Mesothelial cell of epicardium (in vitro differentiated cells): ENCODE measurements at places on chromosomes 6 and 20. TPM values are rescaled to one million over a fixed set of nuclear protein-coding genes. Genes with fewer than 3 reads are reported as not detected.

Gene AVP
- total RNA-seq, result not detected in 3 replicates

GRCh38 chr20:35767683-35768481 is 3.9 kb upstream of the PHF20 start:
- H3K27me3 ChIP-seq, result no peaks in the 10 kb centered on the region
- peaks cover 23% of the 10 kb centered on the region for H3K4me1 ChIP-seq
- peak overlapping the region; percentile 87 for H3K27ac ChIP-seq

- no peak overlapping the region for H3K4me3 ChIP-seq
- no peaks in the 10 kb centered on the region for H3K27me3 ChIP-seq
- no peak for DNase-seq
- H3K36me3 ChIP-seq, result no peaks in the 10 kb centered on the region
- H3K27ac ChIP-seq, result no peak overlapping the region
Observed at GRCh38 chr20:38222923-38223742, 37.4 kb downstream of the KIAA1755 start.

Gene ISM1
- 5.0 to 6.0 TPM (median 5.6 TPM) in 3 replicates for total RNA-seq

- no peak overlapping the region for H3K4me3 ChIP-seq
- H3K27me3 ChIP-seq, result no peaks in the 10 kb centered on the region
- H3K4me1 ChIP-seq, result no peaks in the 10 kb centered on the region
- H3K27ac ChIP-seq, result no peak overlapping the region
- no peaks in the 10 kb centered on the region for H3K36me3 ChIP-seq
Observed at GRCh38 chr6:4178737-4179333, 43.5 kb upstream of the ECI2 start.

Gene PLEKHG1
- total RNA-seq, result 65.7 to 69.4 TPM (median 69.3 TPM) in 3 replicates

DNA sequence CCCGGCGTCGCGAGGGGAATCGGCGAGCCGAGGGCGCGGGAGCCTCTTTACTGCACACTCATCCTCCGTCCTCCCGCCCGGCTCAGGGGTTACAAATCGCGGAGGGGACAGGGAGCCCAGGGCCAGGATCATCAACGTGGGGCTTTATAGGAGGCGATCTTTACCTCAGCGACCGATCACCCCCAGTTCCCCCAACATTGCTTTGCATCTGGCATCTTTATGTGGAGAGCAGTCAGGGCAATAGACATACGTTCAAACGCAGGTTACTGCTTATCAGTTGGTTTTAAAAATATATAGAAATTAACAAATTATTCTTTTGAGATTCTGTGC is 634 bp downstream of the HSF2 start:
- peaks cover 35% of the 10 kb centered on the region for H3K4me1 ChIP-seq
- H3K27ac ChIP-seq, result peak overlapping the region; percentile 98
- no peaks in the 10 kb centered on the region for H3K36me3 ChIP-seq
- no peak for DNase-seq
- peak overlapping the region; percentile 97 for H3K4me3 ChIP-seq

GRCh38 chr6:74000666-74001490 is 304.9 kb downstream of the CD109 start:
- H3K36me3 ChIP-seq, result no peaks in the 10 kb centered on the region
- H3K27me3 ChIP-seq, result no peaks in the 10 kb centered on the region
- no peak for DNase-seq
- no peak overlapping the region for H3K4me3 ChIP-seq
- H3K4me1 ChIP-seq, result no peaks in the 10 kb centered on the region

DNA sequence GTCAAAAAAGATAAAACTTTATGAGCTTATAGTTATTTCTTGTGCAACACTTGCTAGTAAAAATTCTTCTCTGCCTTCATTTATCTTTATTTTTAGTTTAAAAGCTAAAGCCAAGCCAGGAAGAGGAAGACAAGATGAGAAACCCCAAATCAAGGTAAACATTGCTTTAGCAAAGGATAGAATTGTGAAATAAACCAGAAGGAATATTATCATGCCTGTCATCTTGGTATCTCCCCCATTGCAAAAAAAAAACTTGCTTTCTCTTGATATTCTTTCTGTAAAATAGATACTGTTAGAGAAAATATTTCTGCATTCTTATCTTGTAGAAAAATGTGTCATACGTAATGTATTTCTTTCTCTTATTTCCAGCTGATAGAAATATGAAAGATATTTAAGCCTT is 432.8 kb downstream of the GJA1 start:
- no peak for DNase-seq
- peak overlapping the region; percentile 80 for H3K27ac ChIP-seq
- peaks cover 8% of the 10 kb centered on the region for H3K36me3 ChIP-seq
- no peak overlapping the region for H3K4me3 ChIP-seq

DNA sequence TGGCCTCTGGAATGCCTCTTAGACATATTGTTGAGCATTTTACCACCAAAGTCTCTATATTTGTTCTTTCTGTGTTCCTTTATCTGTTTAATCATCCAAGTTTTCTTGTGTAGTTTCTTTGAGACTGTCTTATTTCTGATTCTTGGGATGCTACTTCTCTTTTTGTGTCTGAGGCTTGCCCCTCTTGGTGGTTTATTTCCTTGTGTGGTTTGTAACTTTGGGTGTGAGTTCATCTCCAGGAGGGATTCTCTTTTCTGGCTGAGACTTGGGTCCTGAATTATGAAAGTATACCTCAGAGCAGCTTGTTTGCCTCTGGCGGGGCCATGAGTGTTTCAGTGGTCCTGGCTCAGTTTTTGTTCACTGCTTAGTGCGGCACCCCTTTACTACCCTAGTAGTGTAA is 33.9 kb downstream of the PPARD start:
- H3K27me3 ChIP-seq, result no peaks in the 10 kb centered on the region
- peak overlapping the region; percentile 26 for H3K27ac ChIP-seq
- H3K4me1 ChIP-seq, result peaks cover 8% of the 10 kb centered on the region
- peaks cover 3% of the 10 kb centered on the region for H3K36me3 ChIP-seq

GRCh38 chr6:35911871-35912653 is 8.8 kb downstream of the SRPK1 start:
- no peak for DNase-seq
- no peak overlapping the region for H3K27ac ChIP-seq
- peaks cover 2% of the 10 kb centered on the region for H3K4me1 ChIP-seq
- no peaks in the 10 kb centered on the region for H3K27me3 ChIP-seq
- peaks cover 59% of the 10 kb centered on the region for H3K36me3 ChIP-seq

Gene LY6G6D
- total RNA-seq, result 0.67 to 1.8 TPM (median 0.82 TPM) in 3 replicates

Gene GFRAL
- not detected in 3 replicates for total RNA-seq

DNA sequence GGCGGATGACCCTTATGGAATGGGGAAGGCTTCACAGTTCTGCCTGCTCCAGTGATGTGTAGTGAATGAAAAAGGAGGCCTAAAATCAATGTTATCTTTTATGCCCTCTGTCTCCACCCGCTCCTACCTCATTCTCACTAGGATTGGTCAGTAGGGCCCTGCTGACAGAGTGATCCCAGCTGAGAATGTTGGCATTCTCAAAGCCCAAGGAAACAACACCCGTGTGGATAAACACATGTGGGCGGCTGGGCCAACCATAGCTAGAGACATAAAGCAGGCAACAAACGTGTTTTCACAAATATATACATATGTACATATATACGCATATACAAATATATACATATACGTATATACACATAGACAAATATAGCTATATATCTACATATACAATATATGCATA is 4.5 kb downstream of the RIPK1 start:
- no peak overlapping the region for H3K4me3 ChIP-seq
- DNase-seq, result no peak
- no peaks in the 10 kb centered on the region for H3K27me3 ChIP-seq
- H3K36me3 ChIP-seq, result peaks cover 14% of the 10 kb centered on the region
- H3K4me1 ChIP-seq, result peaks cover 18% of the 10 kb centered on the region
- no peak overlapping the region for H3K27ac ChIP-seq

DNA sequence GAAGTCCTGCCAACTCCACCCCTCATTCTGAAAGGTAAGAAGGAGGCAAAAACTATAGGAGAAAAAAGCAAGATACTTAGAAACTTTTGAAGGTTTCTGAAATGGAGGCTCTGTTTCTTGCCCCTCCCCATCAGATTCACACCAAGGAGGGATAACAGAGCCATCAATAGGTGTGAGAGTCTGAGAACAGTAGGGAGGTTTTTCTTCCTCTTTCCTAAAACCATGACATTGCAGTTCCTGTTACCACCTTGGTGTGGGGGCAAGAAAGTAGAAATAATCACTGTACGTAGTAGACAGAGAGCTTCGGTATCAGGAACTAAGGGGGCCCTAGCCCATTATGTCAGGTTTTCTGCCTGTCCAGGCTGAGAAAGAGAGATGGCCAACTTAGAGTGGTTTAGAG is 333.3 kb upstream of the SYNCRIP start:
- H3K27ac ChIP-seq, result no peak overlapping the region
- H3K4me1 ChIP-seq, result peaks cover 8% of the 10 kb centered on the region
- H3K4me3 ChIP-seq, result no peak overlapping the region
- no peak for DNase-seq
- no peaks in the 10 kb centered on the region for H3K36me3 ChIP-seq
- no peaks in the 10 kb centered on the region for H3K27me3 ChIP-seq

Gene PRL
- total RNA-seq, result 0.23 TPM in 1 of 3 replicates, not detected in the others

DNA sequence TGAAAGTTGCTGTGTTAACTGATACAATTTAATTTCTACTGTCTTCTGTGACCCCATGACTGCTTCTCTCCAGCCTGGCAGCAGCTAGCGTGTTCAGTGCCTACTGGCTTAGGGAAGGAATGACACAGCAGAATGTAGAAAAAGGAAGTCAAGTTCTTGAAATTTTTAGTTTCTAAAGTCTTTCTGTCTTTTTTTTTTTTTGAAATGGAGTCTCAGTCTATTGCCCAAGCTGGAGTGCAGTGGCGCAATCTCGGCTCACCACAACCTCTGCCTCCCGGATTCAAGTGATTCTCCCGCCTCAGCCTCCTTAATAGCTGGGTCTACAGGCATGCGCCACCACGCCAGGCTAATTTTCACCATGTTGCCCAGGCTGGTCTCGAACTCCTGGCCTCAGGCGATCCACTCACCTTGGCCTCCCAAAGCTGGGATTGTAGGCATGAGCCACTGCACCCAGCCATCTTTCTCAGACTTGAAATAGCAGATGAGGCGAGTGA is 39.3 kb downstream of the PCNA start:
- H3K36me3 ChIP-seq, result peaks cover 2% of the 10 kb centered on the region
- no peaks in the 10 kb centered on the region for H3K27me3 ChIP-seq
- H3K4me1 ChIP-seq, result no peaks in the 10 kb centered on the region
- H3K4me3 ChIP-seq, result no peak overlapping the region

DNA sequence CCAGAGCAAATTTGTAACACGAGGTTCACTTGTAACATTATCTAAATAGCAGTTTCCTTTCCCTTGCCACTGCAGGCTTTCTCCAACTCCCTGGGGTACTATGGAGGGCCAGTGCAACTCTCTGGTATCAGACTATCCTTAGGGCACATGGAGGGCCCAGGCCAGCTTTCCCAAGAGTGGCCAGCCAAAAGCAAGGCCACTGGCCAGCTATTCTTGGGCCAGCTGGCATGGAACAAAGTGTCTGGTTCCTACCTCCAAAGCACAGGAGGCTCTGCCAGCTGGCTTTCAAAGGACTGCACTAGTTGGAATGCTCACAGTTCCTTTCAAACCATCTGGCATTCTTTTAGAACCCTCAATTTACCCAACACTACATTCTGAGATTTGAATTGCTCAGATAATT is 8.7 kb downstream of the RNF24 start:
- peaks cover 16% of the 10 kb centered on the region for H3K4me1 ChIP-seq
- no peak overlapping the region for H3K27ac ChIP-seq
- no peaks in the 10 kb centered on the region for H3K27me3 ChIP-seq
- H3K36me3 ChIP-seq, result peaks cover 18% of the 10 kb centered on the region

Gene TRIM10
- not detected in 3 replicates for total RNA-seq

GRCh38 chr6:89999154-89999553 is 104.9 kb downstream of the GJA10 start:
- peaks cover 12% of the 10 kb centered on the region for H3K4me1 ChIP-seq
- H3K4me3 ChIP-seq, result no peak overlapping the region
- H3K27me3 ChIP-seq, result no peaks in the 10 kb centered on the region
- DNase-seq, result no peak
- no peak overlapping the region for H3K27ac ChIP-seq

- H3K36me3 ChIP-seq, result no peaks in the 10 kb centered on the region
- no peak overlapping the region for H3K4me3 ChIP-seq
- peaks cover 3% of the 10 kb centered on the region for H3K4me1 ChIP-seq
- H3K27ac ChIP-seq, result peak overlapping the region; percentile 9
- no peak for DNase-seq
- H3K27me3 ChIP-seq, result no peaks in the 10 kb centered on the region
Observed at GRCh38 chr6:164396071-164397047, 913.0 kb downstream of the C6orf118 start.

DNA sequence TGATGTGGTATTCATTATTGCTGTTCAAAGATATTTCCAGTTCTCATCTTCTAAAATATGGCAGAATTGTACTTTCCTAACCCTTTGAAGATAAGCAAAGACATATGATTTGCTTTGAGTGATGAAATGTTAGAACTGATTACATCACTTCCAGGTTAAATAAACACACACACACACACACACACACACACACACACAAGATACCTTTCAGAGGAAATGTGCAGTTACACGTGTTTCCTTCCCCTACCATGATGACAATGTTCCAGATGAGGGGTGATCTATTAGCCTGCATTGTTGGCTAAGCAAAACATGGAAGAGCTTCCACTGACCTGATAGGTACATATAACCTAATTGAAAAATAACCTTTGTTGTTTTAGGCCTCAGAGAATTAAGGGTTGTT is 11.7 kb upstream of the FRK start:
- no peaks in the 10 kb centered on the region for H3K27me3 ChIP-seq
- H3K4me1 ChIP-seq, result peaks cover 15% of the 10 kb centered on the region
- no peaks in the 10 kb centered on the region for H3K36me3 ChIP-seq
- no peak overlapping the region for H3K4me3 ChIP-seq
- DNase-seq, result no peak
- no peak overlapping the region for H3K27ac ChIP-seq

Gene UST
- 5.9 to 6.6 TPM (median 6.3 TPM) in 3 replicates for total RNA-seq

- H3K27me3 ChIP-seq, result no peaks in the 10 kb centered on the region
Observed at GRCh38 chr6:39217177-39217864, 12.0 kb downstream of the KCNK5 start.

- peaks cover 53% of the 10 kb centered on the region for H3K36me3 ChIP-seq
- H3K27ac ChIP-seq, result peak overlapping the region; percentile 92
- no peak overlapping the region for H3K4me3 ChIP-seq
- DNase-seq, result no peak
Observed at GRCh38 chr20:49230561-49231133, 11.4 kb downstream of the DDX27 start.

Gene FAM83D
- total RNA-seq, result 10.2 to 11.5 TPM (median 10.8 TPM) in 3 replicates

DNA sequence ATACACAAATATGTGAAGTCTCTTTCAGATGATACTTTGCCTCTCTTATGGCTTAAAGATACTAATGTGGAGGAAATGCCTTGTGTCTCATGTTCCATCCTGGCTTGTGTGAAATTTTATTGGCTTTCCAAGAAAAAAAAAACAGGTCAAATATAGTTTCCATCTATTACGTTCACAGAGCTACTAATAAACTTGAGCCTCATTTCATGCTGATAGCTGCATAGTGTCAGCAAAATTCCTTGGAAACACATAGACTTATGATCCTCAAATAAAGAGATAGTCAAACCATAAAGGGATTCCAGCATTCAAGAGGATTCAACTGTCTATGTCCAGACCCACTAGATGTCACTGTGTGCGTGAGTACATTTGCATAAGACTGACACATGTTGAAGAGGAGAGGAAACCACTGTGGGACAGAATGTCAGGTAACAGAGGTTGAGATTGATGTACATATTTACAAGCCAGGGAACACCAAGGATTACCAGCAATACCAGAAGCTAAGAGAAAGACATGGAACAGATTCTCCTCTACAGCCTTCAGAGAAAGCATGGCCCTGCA is 266.6 kb downstream of the COL12A1 start:
- H3K36me3 ChIP-seq, result no peaks in the 10 kb centered on the region
- H3K27ac ChIP-seq, result no peak overlapping the region
- no peak for DNase-seq
- H3K27me3 ChIP-seq, result no peaks in the 10 kb centered on the region
- no peak overlapping the region for H3K4me3 ChIP-seq
- H3K4me1 ChIP-seq, result no peaks in the 10 kb centered on the region
